ENCODE measurements at places on chromosomes 5 and 9. TPM values are rescaled to one million over a fixed set of nuclear protein-coding genes. Genes with fewer than 3 reads are reported as not detected.
A peak's percentile ranks its signal among the peaks of the same experiment; 100 is the strongest.

ZNF454 gene
- polyA plus RNA-seq = 2.9 TPM

DNA sequence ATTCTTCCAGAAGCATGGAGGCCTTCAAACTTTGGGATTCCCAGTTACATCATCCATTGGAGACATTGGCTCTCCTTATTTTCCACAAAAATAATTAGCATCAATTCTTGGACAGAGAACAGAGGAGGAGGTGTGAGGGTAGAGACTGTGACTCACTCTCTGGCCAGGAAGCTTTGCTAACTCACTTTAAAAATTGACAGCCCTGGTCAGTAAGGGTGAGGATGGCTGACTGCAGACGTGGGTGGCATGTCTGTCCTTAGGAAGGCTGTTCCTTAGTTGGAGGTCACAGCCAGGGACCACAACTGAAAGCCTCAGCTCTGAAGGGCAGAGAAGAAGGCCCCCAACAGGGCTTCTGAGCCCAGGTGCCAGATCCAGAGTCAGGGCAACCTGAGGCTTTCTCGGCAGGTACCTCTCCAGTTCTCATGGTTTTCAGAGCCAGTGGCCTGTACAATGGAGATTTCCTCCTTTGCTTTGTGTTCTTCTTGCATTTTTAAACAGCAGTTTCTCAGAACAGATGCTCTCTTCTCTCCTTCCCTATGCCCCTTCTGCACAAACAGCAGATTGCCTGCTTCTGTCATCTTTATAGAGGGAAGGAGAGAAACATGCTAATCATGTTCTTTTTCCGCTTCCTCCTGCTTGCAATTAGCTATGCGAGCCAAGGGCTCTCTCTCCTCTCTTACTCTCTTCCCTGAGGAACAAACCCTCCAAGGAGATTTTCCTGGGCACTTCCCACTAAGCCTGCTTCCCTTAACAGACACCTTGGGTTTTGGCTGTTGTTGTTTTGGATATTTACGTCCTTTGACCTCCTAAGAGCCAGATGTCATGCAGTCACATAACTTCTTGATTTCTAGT is 92.5 kb upstream of the ZNF366 start:
- no peak for DNase-seq

TGFBI gene
- 99.6 TPM for polyA plus RNA-seq

- DNase-seq = no peak
Observed at GRCh38 chr5:10612251-10612650, 48.4 kb downstream of the ANKRD33B start.

DNA sequence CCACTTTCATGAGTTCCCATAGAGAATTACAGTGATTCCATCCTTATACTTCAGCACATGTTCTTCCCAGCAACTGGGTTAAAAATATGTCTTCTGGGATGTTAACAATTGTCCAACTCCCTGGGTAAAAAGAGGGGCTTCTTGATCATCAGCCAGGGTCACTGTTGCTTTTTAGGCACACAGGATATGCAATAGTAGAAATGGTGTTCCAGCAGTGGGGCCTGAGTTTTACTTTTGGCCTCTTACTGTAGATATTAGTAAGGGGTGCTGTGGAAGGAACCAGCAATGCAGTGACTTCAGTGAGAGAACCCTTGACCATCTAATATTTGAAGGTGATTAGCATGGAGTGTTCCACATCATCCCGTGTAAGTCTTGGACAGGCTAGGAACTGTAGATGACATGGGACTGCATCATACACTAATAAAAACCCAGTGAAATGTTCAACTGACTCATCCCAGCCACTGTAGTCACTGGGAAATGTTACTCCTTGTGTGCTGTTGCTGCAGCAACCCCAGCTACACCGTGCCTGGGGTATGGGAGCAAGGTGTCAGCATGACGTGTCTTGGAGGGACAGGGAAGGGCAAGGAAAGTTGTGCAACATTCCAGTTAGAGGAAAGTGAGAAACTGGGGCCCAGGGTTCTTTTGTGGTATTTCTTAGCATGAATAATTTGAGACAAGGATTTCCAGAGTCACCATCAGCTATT is 610.9 kb downstream of the RAB3C start:
- peak; percentile 86 for DNase-seq

HAVCR1 gene
- polyA plus RNA-seq = 0.48 TPM

GRCh38 chr5:20678386-20678785 is 690.4 kb upstream of the CDH18 start:
- DNase-seq = no peak

GADD45G gene
- 10.5 TPM for polyA plus RNA-seq

SHOC1 gene
- polyA plus RNA-seq = 0.10 TPM

DNA sequence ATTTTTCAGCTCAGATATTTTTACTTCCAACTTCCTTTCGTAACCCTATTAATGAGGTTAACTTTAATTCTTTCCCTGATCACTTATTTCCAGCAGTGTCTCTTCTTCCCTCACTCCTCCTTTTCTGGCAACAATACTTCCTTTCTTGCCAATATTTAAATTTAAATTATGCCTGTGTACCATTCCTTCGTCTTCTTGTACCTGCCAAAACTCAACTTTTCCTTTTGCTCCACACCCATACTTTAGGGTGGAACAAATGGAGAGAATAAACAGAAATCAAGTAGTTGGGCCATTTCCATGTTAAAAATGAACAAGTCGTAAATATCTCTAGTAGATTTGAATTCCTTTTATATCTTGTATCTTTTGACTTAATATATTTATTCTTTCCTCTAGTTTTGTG is 66.0 kb downstream of the FER start:
- no peak for DNase-seq

STPG3 gene
- 3.4 TPM for polyA plus RNA-seq

DNA sequence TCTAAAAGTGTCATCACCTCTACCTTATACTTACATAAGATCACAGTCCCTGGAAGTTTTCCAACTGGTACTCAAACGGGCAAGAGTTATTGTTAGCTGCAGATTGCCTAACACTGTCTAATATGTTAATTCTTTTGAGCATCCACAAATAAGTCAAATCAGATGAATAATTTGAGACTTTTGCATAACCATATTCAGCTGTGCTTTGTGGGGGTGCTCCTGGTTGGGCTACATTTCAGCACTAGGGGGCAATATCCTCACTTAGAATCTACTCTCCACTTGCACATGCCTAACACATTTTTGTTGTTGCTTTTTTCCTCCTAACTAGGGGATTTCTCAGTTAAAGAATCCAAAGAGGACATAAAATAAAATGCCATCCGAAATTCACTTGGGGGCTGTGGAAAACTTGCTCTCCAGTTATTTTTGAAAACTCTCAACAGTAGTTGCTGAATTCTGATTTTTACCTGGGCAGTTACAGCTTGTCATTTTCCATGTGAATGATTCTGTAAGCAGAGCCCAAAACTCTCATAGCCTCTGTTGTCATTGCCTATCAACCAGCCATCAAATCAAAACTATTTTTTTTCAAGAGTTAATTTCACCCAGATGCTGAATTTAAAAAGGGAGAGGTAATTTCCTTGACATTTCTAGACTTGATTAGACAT is 71.5 kb downstream of the TRIM36 start:
- peak; percentile 7 for DNase-seq

- DNase-seq = no peak
Observed at GRCh38 chr9:100591139-100591538, 13.3 kb downstream of the CAVIN4 start.

- no peak for DNase-seq
Observed at GRCh38 chr9:87428659-87429058, 69.0 kb upstream of the DAPK1 start.

DNA sequence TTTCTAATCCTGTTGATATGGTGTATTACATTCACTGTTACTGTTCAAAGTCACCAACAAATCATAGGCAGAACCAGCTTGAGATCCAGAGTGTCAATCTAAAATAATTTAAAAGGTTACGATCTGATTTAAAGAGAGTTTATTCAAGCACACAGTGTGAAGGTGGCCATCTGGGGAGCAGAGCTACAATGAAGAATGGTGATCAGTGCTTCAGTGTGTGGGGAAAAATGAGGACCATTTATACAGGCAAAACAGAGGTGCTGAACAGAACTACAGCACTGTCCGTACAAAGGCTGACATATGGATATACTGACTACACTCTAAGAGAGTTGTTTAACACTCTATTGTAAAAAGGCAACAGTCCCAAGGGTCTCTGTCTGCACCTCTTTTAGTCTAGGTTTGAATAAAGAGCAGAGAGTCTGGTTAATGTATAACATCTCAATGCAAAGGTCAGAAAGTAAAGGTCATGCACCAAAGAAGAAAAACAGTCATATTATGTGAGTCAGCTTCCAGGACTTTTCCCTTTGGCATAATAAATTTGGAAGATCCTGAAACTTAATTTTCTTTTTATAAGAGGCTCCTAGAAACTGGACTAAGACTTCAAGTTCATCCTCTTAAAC is 29.7 kb upstream of the TDRD7 start:
- peak; percentile 91 for DNase-seq

- no peak for DNase-seq
Observed at GRCh38 chr9:97602430-97602829, 30.7 kb downstream of the TSTD2 start.

PCDHB3 gene
- 1.1 TPM for polyA plus RNA-seq

MELK gene
- polyA plus RNA-seq = 8.6 TPM

DNA sequence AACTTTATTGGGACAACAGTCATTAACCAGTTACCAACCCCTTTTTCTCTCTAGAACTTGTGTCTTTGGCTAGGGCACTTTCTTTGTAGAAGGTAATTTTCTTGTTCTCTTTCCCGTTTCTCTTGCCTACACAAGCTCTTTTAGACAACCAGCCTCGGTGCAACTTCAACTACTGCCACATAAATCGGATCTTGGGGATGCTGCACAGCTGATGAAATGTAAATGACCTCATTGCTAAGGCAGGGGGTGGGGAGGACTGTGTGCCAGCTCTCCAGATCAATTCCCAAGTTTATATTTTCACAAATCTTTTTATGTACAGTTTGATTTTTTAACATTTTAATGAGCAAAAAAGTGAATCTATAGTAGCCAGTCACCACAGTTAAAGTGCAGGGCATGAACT is 157.6 kb downstream of the DENND1A start:
- DNase-seq = no peak

TMEM174 gene
- polyA plus RNA-seq = not detected

CD74 gene
- polyA plus RNA-seq = 742 TPM

DNA sequence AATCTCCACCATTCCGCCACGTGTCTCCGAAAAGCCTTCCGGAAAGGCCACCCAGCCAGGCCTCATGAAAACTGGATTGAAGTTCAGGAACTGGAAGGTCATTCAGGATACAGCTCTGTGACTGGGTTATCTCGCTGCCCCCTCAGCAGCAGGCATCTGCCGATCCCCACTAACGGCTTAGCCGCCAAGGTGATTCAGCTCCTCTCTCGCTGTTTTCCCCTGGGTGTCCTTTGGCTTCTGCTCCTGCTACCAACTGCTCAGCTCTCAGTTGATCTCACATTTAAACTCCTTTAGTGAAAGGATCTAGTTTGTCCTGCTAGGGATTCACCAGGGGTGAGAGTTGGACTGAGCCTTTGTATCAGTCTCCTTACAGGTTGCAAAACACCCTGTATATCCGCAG is 2.2 kb upstream of the GDNF start:
- DNase-seq = no peak

DNA sequence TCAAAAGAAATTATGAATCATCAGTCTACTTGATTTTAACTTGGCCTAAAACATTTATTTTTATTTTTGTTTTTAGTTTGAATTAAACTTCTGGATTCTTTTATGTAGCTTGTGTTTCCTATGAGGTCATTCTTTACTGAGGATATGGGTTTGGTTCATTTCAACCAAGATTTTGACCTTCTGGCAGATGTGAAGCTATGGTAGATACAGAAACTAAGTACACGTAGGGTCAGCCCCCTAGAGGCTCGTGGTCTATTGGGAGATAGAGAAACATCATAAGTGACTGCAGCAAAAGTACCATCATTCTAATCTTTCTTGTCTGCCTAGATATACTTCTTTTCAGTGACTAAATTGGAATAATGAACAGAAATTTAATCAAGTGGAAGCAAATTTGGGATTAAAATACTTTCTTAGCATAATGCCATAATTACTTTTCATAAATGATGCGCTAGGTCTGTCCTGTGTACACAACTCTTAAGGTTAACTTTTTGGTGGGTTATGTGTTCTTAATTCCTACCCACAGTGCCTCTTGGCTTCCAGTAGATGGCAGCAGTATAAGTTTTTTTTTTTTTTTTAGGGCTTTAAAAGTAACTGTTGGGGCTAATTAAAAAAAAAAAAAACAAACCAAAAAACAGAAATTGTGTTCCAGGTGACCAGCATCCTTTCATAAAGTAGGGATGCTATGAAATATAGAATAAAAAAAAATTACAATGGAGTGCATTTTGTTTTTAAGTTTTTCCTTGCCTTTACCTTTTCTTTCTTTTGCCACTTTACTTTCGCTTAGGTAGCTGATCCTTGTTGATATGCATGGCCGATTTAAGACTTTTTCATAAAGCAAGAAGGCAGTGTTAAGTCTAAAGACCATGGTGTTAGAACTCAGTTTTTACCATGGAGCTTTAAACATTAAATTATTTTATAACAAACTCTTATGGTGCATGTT is 49.9 kb downstream of the LRRTM2 start:
- DNase-seq = no peak

DNA sequence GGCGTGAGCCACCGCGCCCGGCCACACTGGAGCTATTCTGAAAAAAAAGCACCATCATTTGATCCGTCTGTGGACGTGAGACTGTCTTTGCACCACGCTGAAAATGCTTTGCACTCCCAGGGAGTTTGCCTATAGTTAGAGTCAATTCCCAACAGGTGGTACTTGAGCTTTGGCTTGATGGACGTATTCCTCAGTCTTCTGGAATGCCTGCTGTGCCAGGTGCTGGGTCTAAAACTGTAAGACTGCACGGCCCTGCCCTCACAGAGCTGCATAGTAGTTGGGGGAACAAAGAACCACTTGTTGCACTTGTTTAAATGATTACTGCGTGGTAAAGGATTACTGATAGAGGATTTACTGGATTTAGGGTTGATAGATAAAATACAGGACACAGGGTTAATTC is 3.4 kb upstream of the CCNO start:
- DNase-seq = no peak

DNA sequence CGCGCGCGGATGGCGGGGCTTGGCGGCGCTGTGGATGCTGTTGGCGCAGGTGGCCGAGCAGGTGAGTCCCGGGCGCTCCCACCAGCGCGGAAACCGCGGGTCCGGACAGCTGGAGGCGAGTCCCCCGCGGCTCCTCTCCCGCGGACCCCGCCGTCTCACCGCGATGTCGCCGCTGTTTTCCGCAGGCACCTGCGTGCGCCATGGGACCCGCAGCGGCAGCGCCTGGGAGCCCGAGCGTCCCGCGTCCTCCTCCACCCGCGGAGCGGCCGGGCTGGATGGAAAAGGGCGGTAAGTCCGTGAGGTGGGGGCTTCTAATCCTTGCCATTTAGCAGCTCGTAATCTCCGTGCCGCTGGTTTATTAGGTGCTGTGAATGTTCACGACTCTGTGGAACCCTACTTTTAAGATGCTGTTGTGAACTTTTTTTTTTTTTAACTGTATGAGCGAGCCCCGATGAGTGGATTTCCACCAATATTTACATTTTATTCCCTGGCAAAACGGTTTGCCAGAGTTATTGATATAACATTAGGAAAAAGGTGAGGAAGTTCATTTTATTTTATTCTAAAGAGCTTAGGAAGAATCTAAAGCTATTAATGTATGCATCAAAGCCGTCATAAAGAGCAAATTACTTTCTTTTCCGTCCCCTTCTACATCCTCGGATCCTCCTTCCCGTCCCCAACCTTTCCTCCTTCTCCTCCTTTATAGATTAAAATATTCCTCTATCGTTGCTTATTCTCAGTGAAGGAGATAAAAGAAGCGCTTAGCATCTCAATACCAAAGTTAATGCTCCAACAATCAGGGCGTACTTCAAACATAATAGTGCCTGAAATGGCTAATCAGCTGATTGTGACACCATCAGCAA is 579 bp downstream of the ADAMTS16 start:
- DNase-seq = no peak

Data from large intestine (tissue), 12 donors.